LHCN-M2 (cell line): ENCODE measurements at places on chromosomes 2 and 18.
A peak's percentile ranks its signal among the peaks of the same experiment; 100 is the strongest.

- DNase-seq = no peak
These were observed 138.5 kb upstream of the DAPL1 start for GRCh38 chr2:158656492-158657229.

DNA sequence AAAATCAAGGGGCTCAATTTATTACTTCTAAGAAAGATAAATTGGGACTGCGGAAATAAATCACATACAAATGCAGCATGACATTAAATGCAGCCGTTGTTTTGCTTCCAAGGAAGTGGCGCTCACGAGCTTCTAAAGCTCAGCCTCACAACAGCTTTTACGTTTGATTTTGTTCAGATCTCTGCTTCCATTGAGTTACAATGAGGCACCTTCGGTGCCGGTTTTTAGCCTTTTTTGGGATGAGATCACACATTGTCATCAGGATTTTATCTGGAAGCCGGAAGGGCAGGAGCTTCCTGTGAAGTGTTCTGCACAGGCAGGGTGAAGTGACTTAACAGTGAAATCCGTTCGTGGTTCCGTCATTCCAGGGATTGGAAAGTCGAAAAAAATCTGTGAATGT is 209.8 kb downstream of the DCDC2C start:
- DNase-seq = no peak

GRCh38 chr2:86038291-86039081 is 67.2 kb downstream of the POLR1A start:
- DNase-seq = peak; percentile 83

DNA sequence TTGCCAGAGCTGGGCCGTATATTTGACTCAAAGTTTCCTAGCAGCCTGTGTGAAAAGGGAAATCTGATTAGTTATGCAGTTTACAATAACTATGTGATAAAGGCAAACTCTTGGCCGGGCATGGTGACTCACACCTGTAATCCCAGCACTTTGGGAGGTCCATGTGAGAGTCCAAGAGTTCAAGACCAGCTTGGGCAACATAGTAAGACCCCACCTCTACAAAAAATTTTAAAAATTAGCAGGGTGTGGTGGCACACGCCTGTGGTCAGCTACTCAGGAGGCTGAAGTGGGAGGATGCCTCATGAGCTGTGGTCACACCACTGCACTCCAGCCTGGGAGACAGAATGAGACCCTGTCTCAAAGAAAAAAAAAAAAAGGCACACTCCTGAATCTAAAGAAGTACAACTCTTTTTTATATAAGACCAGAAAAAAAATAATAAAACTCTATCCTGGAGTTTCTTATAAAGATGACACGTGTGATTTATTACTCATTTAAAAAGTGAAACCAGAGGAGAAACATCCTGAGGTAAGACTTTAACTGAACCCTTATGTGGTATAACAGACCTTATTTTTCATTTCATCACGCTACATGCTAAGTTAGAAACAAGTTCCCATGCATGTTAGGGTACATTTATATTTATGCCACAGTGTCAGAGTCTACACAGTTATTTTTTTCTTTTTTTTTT is 32.6 kb upstream of the KCMF1 start:
- peak; percentile 30 for DNase-seq

DNA sequence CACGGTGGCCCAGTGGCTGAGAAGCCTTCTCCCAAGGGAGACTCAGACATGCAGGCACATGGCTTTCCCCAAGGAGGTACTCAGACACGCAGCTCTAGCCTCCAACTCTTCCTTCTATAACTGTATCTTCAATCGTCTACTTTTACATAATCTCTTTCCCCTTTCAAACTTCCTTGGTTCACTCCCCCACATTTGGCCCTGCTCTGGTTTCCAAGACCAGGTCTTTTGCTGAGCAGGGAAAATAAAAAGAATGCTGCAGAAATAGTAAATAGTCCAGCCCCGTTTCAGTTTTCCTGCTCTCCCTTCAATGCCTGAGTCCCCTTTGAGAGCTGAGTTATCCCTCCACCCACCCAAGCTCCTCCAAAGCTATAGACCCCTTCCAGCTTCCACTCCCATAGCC is 635.0 kb downstream of the ARHGAP15 start:
- no peak for DNase-seq

- no peak for DNase-seq
These were observed 376.8 kb downstream of the TRIB2 start for GRCh38 chr2:13093416-13093991.

GRCh38 chr2:96969321-96969720 is 17.1 kb downstream of the FAM178B start:
- no peak for DNase-seq

DNA sequence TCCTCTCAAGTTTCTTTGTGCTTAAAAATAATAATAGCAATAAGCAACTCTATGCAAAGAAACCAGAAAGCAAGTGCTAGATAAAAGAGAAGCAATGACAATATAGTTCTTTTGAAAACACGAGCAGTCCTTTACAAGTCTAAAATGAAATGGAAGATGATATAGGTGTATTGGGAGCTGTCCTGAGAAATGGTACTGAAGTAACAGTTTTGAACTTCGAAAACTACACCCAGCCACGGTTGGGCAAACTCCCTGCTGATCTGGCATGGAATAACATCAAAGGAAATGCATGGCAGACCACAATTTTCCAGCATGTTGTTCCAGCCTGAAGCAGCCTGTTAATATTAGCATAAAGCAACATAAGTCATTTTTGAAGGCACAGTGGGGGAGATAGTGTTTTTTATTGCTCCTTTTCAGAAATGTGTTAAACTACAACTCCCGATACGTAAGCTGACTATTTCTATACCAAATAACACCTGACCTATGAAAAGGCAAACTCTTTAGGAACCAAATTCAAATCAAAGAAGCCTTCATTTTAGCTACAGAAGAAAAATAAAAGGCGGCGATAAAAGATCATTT is 596.1 kb upstream of the KLHL29 start:
- no peak for DNase-seq

- DNase-seq = peak; percentile 48
These were observed 557.5 kb downstream of the ARHGAP15 start for GRCh38 chr2:143686585-143687164.

- no peak for DNase-seq
These were observed 129.9 kb downstream of the BCL11A start for GRCh38 chr2:60423505-60423904.

GRCh38 chr2:201004370-201004769 is 40.9 kb upstream of the ORC2 start:
- no peak for DNase-seq

GRCh38 chr18:58666176-58666575 is 5.1 kb upstream of the MALT1 start:
- DNase-seq = no peak
